ENCODE measurements at places on chromosomes 16 and 17. TPM values are rescaled to one million over a fixed set of nuclear protein-coding genes. Genes with fewer than 3 reads are reported as not detected.

The CTRB2 gene
- polyA plus RNA-seq, result not detected

The STARD3 gene
- 25.0 TPM for polyA plus RNA-seq

The LAT gene
- polyA plus RNA-seq, result 2.4 TPM

The RNF222 gene
- 0.03 TPM for polyA plus RNA-seq

The WFDC1 gene
- polyA plus RNA-seq, result 6.6 TPM

The RSL1D1 gene
- 36.5 TPM for polyA plus RNA-seq

The CNTD1 gene
- polyA plus RNA-seq, result 0.42 TPM

The SLC52A1 gene
- not detected for polyA plus RNA-seq

The SOST gene
- polyA plus RNA-seq, result not detected

The ACE gene
- polyA plus RNA-seq, result 2.4 TPM

The ZNF469 gene
- 0.61 TPM for polyA plus RNA-seq

- H3K36me3 ChIP-seq, result no peaks in the 10 kb centered on the region
- H3K4me1 ChIP-seq, result no peaks in the 10 kb centered on the region
- no peak overlapping the region for H3K4me3 ChIP-seq
- DNase-seq, result no peak
- H3K27ac ChIP-seq, result no peak overlapping the region
- peaks cover under 1% of the 10 kb centered on the region for H3K27me3 ChIP-seq
Measured at GRCh38 chr17:76932402-76933333, 64.5 kb downstream of the MGAT5B start.

GRCh38 chr16:24163935-24164334 lies 92.2 kb upstream of the CACNG3 start:
- H3K4me1 ChIP-seq, result peaks cover 24% of the 10 kb centered on the region
- H3K4me3 ChIP-seq, result no peak overlapping the region
- no peak for DNase-seq
- no peak overlapping the region for H3K27ac ChIP-seq
- H3K27me3 ChIP-seq, result no peaks in the 10 kb centered on the region
- no peaks in the 10 kb centered on the region for H3K36me3 ChIP-seq

- no peaks in the 10 kb centered on the region for H3K27me3 ChIP-seq
- H3K36me3 ChIP-seq, result no peaks in the 10 kb centered on the region
- peak overlapping the region; percentile 37 for H3K27ac ChIP-seq
Measured at GRCh38 chr17:80981062-80981902, 10.4 kb upstream of the CHMP6 start.

GRCh38 chr16:86939609-86940008 lies 361.3 kb downstream of the FOXL1 start:
- H3K27me3 ChIP-seq, result peaks cover 35% of the 10 kb centered on the region
- H3K27ac ChIP-seq, result no peak overlapping the region
- no peaks in the 10 kb centered on the region for H3K4me1 ChIP-seq
- DNase-seq, result no peak

- no peaks in the 10 kb centered on the region for H3K27me3 ChIP-seq
- H3K4me3 ChIP-seq, result no peak overlapping the region
- H3K36me3 ChIP-seq, result no peaks in the 10 kb centered on the region
- DNase-seq, result no peak
Measured at GRCh38 chr17:65987988-65988387, 203.9 kb downstream of the CEP112 start.

- H3K36me3 ChIP-seq, result no peaks in the 10 kb centered on the region
- peak overlapping the region; percentile 95 for H3K4me3 ChIP-seq
- H3K4me1 ChIP-seq, result peaks cover 77% of the 10 kb centered on the region
- no peaks in the 10 kb centered on the region for H3K27me3 ChIP-seq
- DNase-seq, result peak; percentile 99
Measured at GRCh38 chr17:17836250-17836817, 452 bp downstream of the SREBF1 start.

GRCh38 chr17:49404361-49404760 lies 10.3 kb downstream of the PHB1 start:
- H3K27me3 ChIP-seq, result no peaks in the 10 kb centered on the region
- DNase-seq, result peak; percentile 57
- peaks cover 10% of the 10 kb centered on the region for H3K4me1 ChIP-seq
- no peak overlapping the region for H3K4me3 ChIP-seq

DNA sequence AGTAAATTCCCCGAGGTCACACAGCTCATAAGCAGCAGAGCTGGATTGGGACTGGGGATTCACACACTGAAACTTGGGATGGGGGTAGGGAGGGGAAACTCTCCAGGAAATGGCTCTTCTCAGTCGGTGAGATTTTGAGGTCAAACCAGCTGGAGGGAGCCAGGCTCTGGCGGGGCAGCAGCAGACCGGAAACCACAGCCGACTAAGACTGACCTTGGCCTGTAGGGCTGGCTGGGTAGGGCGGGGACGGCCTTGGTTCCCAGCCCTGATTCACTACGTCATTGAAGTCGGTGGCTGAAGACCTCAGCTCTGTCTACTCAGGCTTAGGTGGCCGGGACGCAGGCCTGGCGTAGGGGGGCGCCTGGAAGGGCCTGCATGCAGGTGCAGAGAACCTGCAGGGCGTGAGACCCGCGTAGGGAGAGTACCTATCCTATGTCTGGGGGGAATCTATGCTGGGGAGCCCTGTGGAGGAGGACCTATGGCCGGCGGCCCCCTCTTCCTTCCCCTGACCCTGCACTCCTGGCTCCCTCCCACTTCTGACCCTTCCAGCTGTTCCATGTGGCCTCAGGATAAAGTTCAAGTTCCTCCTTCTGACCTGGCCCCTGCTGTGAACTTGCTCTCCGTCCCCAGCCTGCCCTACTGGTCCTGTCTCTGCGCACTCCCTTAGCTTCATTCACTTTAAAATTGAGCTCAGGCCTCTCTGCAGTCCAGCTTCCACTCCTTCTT lies 11.9 kb upstream of the SLC4A1 start:
- H3K27me3 ChIP-seq, result no peaks in the 10 kb centered on the region
- no peaks in the 10 kb centered on the region for H3K36me3 ChIP-seq
- no peak overlapping the region for H3K27ac ChIP-seq
- peaks cover 10% of the 10 kb centered on the region for H3K4me1 ChIP-seq
- peak; percentile 82 for DNase-seq

DNA sequence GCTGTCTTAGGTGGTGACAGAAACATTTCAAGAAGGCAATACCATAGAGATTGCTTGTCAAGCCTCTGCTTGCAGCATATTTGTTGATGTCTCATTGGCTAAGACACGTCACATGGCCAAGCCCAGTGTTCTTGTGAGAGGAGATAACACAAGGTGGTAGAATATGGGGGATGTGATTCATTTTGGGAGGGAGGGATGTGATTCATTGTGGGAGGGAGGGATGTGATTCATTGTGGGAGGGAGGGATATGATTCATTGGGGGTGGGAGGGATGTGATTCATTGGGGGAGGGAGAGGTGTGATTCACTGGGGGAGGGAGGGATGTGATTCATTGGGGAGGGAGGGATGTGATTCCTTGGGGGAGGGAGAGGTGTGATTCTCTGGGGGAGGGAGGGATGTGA lies 470.5 kb upstream of the SALL1 start:
- no peaks in the 10 kb centered on the region for H3K4me1 ChIP-seq
- H3K4me3 ChIP-seq, result no peak overlapping the region
- no peak overlapping the region for H3K27ac ChIP-seq
- no peaks in the 10 kb centered on the region for H3K27me3 ChIP-seq
- DNase-seq, result no peak

GRCh38 chr16:55678161-55678821 lies 22.5 kb downstream of the SLC6A2 start:
- H3K4me1 ChIP-seq, result no peaks in the 10 kb centered on the region
- no peak for DNase-seq
- no peaks in the 10 kb centered on the region for H3K36me3 ChIP-seq
- no peak overlapping the region for H3K4me3 ChIP-seq
- H3K27me3 ChIP-seq, result no peaks in the 10 kb centered on the region
- no peak overlapping the region for H3K27ac ChIP-seq

- H3K4me1 ChIP-seq, result no peaks in the 10 kb centered on the region
- peaks cover 49% of the 10 kb centered on the region for H3K36me3 ChIP-seq
- DNase-seq, result no peak
- no peaks in the 10 kb centered on the region for H3K27me3 ChIP-seq
Measured at GRCh38 chr16:3780570-3780969, 63.2 kb upstream of the TRAP1 start.

DNA sequence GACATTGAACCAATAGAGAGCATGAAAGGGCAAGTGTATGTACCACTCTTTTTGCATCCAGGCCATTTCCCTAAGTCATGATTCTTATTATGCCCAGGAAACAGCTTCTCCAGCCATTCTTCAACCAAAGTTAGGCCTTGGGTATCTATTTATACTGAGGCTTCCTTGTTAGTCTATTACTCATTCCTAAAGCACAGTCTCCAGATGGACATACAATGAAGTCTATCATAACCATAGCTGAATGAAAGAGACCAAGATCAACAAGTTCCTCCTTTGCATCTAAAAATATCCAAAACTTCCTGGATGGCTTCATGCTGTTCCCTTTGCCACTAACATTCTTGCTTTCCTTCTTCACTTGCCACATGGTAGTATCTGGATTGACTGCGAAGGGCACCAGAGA lies 265.9 kb downstream of the CDH8 start:
- no peak overlapping the region for H3K4me3 ChIP-seq
- H3K27me3 ChIP-seq, result no peaks in the 10 kb centered on the region
- H3K27ac ChIP-seq, result no peak overlapping the region
- H3K36me3 ChIP-seq, result no peaks in the 10 kb centered on the region
- H3K4me1 ChIP-seq, result no peaks in the 10 kb centered on the region
- no peak for DNase-seq

DNA sequence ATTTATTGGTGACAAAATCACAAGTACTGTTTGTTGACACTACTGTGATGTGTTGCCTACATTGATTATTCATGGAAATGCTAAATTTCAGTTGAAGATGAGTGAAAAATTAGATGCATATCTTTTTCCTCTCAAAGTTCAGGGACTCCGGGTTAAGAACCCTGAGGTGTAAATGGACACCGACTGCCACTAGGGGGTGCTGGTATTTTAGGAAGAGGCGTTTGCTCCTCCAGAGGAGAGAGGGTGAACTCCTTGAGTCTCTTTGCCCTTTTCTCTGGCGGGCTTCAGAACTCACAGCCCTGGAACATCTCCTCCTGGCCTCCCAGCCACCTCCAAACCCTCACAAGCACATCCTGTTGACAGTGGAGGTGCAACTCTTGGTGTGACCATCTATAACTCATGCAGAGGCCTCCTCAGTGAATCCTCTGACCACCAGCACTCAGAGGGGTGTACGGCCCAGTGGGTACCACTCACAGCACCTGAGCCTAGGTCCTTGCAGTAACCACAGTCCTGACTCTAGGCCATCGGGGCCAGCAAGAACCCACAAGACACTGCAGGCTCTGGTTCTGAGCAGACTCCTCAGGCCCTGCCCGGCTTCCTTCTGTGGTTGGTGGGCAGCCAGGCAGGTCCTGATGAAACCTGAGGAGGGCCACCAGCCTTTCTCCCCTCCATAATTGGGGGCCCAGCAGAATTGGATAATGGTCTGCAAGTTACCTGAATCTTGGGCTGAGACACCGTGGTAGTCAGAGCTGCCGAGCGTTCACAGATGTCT lies 26.2 kb upstream of the PIK3R5 start:
- H3K4me3 ChIP-seq, result no peak overlapping the region
- no peaks in the 10 kb centered on the region for H3K36me3 ChIP-seq
- DNase-seq, result peak; percentile 80
- H3K27me3 ChIP-seq, result no peaks in the 10 kb centered on the region

- H3K36me3 ChIP-seq, result no peaks in the 10 kb centered on the region
- H3K4me1 ChIP-seq, result no peaks in the 10 kb centered on the region
- no peak overlapping the region for H3K4me3 ChIP-seq
- no peak for DNase-seq
- no peak overlapping the region for H3K27ac ChIP-seq
- H3K27me3 ChIP-seq, result no peaks in the 10 kb centered on the region
Measured at GRCh38 chr17:29037739-29038084, 5.2 kb upstream of the PIPOX start.

- no peaks in the 10 kb centered on the region for H3K4me1 ChIP-seq
- DNase-seq, result no peak
- no peaks in the 10 kb centered on the region for H3K36me3 ChIP-seq
- no peak overlapping the region for H3K27ac ChIP-seq
- no peak overlapping the region for H3K4me3 ChIP-seq
Measured at GRCh38 chr16:23254338-23254737, 47.8 kb upstream of the SCNN1B start.

GRCh38 chr17:29369831-29370735 lies 20.1 kb upstream of the TAOK1 start:
- no peaks in the 10 kb centered on the region for H3K4me1 ChIP-seq
- DNase-seq, result peak; percentile 78
- no peaks in the 10 kb centered on the region for H3K36me3 ChIP-seq

- H3K36me3 ChIP-seq, result no peaks in the 10 kb centered on the region
- H3K27ac ChIP-seq, result no peak overlapping the region
- no peak overlapping the region for H3K4me3 ChIP-seq
- DNase-seq, result no peak
- no peaks in the 10 kb centered on the region for H3K4me1 ChIP-seq
- no peaks in the 10 kb centered on the region for H3K27me3 ChIP-seq
Measured at GRCh38 chr17:58368860-58369213, 16.8 kb upstream of the SUPT4H1 start.

Data from sigmoid colon (tissue), 7 donors.